ENCODE measurements at places on chromosomes 6 and 20.

- no peak for ATAC-seq
These were observed 126.9 kb downstream of the MRPL14 start for GRCh38 chr6:44000164-44000842.

GRCh38 chr20:45835825-45836224, 2.2 kb downstream of the SNX21 start:
- peak; percentile 50 for ATAC-seq

- peak; percentile 57 for ATAC-seq
These were observed 121.5 kb upstream of the NEDD9 start for GRCh38 chr6:11353921-11354389.

GRCh38 chr6:7568021-7568420, 22.0 kb upstream of the SNRNP48 start:
- peak; percentile 28 for ATAC-seq

DNA sequence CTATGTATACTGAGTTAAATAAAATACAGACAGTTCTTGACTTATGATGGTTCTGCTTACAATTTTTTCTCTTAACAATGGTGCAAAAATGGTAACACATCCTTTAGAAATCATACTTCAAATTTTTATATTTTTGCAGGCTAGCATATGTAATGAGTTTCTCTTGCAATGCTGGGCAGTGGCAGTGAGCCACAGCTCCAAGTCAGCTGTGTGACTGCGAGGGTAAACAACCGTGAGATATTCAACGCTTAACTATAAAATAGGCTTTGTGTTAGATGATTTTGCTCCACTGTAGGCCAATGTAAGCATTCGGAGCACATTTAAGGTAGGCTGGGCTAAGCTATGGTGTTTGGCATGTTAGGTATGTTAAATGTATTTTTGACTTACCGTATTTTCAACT, 136.1 kb downstream of the PLCB4 start:
- ATAC-seq = no peak

DNA sequence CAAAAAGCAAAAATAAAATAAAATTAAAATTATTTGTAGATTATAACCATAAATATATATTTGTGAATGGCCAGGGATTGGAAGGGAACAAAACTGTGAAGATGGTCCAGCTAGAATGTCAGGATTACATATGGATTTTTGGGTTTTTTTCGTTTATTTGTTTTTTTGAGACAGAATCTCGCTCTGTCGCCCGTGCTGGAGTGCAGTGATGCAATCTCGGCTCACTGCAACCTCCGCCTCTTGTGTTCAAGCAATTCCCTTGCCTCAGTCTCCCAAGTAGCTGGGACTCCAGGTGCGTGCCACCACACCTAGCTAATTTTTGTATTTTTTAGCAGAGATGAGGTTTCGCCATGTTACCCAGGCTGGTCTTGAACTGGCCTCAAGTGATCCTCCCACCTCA, 7.8 kb upstream of the C6orf132 start:
- no peak for ATAC-seq

DNA sequence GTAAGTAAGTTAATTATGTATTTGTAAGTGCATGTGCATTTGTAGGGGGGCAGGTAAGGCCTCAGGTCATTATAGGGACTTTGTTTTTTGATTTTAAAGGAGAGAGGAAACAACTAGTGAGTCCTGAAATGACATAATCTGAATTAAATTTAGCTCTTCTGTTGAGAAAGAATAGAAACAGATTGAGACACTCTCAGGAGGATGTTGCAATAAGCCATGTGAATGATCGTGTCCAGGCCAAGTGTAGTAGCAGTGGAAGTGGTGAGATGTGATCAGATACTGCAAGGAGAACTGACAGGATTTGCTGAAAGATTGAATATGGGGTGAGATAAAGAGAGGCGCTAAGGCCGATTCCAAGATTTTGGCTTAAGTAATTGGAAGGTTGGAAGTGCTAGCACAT, 2.6 kb upstream of the CENPW start:
- peak; percentile 83 for ATAC-seq

DNA sequence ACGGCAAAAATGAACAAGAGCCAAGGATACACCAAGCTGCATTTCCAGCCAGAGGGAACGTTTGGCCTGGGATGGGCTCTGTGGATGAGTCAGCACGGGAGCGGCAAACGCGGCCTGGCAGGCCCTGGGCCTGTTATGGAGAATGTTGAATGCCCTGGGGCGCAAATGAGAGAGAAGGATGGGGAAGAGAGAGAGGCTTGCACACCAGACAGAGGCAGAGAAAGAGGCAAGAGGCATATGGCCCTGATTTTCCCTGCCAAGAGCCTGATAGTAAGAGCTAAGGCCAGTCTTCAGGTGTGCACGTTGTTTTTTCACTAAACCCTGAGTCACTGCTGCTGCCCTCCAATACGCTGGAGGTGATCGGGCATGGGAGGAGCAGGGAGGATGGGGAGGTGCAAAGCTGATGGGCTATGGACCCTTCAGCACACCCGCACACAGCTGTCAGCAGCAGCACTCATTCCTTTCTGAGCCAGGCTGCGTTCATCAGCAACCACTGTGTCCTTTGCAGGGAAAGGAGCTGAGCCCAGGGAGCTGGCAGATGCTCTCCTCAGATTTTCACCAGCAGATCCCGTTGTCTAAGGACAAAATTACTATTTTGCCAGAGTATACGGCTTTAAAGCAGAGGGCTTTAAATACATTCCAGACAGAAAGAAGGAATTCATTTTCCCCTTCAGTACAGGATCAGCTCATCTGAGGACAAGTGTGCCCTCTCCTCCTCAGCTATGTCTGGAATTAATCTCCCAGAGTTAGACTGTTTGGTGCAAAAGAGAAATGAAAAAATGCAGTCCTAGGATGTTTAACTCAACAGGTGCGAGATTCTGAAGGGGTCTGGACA, 61.7 kb upstream of the SLC22A23 start:
- ATAC-seq = peak; percentile 44

- ATAC-seq = no peak
These were observed 250.7 kb upstream of the NOX3 start for GRCh38 chr6:155706341-155706740.

DNA sequence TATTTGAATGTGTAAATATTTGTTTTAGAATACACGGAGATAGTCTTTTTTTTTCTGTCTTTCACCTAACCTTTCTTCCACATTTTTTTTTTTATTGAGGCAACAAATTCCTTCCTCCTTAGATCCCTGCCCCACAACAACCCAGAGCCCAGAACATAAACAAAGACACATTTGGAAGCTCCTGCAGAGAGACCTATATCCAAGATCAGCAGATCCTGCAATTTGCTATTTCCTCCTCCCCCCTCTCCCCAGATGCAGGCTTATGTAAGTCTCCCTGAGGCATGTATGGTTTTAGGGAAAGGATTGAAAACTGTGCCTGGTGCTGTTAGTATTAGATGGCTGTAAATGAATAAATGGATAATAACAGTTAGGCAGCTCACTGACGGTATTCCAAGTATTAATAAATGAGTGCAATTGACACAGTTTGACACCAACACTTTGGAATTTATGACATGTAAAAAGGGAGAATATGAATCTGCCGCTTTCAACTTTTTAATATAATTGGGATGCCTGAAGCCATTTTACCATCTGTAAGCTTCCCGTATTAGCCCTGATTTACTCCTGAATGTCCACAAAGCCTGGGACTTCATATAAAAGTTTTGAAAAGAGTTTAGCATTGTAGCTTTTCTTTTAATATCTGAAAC, 608.3 kb upstream of the CITED2 start:
- no peak for ATAC-seq

- no peak for ATAC-seq
These were observed 65.8 kb downstream of the EPB41L2 start for GRCh38 chr6:130997061-130997753.

- no peak for ATAC-seq
These were observed 18.6 kb downstream of the RBM38 start for GRCh38 chr20:57409672-57410397.

DNA sequence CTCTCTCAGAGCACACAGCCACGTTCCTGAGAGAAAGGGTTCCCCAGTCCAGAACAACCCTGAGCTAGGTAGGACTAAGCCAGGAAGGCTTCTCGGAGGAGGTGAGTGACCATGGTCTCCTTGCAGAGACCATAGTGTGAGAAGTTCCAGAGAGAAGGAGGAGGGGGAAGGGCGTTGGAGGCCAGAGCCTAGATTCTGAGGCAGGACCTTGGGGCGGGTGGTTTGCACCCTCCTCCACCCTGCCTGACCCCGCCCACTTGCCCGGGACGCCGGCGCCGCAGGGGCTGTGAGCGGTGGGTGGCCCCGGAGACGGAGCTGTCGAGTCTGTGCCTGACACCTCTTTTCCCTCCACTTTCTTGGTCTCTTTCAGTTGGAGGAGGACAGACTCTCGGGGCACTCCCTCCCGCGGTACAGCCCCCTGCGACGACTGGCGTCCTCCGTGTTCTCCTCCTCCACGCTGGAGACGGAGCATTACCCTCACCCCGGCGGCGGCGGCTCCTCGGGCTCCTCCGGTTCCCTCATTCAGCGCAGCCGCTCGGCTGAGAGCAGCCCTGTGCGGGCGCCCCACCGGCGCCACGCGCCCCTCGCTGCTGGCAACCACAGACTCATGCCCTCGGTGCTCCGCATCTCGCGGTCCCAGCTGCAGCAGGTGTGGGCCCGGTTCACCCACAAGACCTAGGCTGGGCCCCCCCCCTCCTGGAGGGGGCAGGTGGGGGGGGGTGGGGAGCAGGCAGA, 26.2 kb downstream of the TTBK1 start:
- ATAC-seq = peak; percentile 46

GRCh38 chr20:63652192-63652980, 838 bp downstream of the STMN3 start:
- peak; percentile 7 for ATAC-seq

DNA sequence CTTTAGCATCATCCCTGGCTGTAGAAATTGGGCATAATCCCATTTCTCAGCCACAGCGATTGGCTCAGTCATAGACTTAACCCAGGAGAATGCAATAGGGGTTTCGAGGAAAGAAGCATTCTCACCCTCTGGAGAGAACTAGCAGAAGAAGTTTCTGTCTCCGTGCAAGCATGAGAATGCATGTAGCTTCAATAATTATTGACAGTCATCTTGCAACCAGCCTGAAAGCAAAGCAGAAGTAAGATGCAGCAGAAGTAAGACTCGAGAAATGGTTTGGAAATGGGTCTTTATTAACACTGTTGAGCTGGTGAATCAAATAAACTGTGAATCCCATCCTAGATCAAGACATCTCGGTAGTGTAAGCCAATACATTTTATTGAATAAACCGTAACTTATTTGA, 828.8 kb upstream of the GJE1 start:
- ATAC-seq = no peak

DNA sequence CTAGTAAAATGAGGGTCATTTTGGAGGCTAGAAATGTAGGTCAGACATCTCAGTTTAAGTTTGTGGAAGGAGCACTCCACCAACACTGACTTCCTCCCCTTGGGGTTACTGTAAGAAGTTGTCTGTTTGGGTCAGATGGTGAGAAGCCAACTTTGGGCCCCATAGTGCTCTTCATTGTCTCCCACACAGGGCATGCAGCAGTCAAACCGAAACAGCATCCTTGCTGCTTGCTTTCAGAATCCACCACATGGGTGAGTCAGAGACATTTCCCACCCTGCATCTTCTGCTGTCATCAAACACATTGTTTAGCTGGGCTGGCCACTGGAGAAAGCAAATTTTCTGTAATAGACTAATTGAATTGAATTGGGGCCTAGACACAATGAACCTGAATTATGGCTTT, 16.8 kb downstream of the IL17F start:
- no peak for ATAC-seq

- peak; percentile 71 for ATAC-seq
These were observed 45.2 kb downstream of the KIF16B start for GRCh38 chr20:16528078-16528477.

GRCh38 chr6:154888421-154889295, 106.5 kb upstream of the TIAM2 start:
- ATAC-seq = no peak

GRCh38 chr20:57657535-57658446, 37.6 kb upstream of the ZBP1 start:
- ATAC-seq = peak; percentile 31
